Neural crest cell (in vitro differentiated cells): ENCODE measurements at places on chromosomes 1 and 21. TPM values are rescaled to one million over a fixed set of nuclear protein-coding genes. Genes with fewer than 3 reads are reported as not detected.

DNA sequence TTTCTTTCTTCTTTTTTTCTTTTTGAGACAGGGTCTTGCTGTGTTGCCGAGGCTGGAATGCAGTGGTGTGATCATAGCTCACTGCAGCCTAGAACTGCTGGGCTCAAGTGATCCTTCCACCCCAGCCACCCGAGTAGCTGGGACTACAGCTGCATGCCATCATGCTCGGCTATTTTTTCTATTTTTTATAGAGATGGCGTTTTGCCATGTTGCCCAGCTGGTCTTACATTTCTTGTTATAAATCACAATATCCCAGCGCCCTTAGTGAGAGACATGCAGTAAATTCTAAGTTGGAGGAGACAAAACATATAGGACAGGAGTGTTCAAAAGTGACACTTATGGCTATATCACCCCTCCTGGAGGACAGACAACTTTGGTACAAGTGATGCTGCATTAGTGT lies 31.3 kb upstream of the ACTN2 start:
- H3K4me3 ChIP-seq: no peak overlapping the region
- no peak overlapping the region for H3K27ac ChIP-seq
- H3K27me3 ChIP-seq: peaks cover 3% of the 10 kb centered on the region
- H3K36me3 ChIP-seq: no peaks in the 10 kb centered on the region
- H3K4me1 ChIP-seq: no peaks in the 10 kb centered on the region
- no peak for DNase-seq

The PLPP3 gene
- total RNA-seq: 21.2 and 24.7 TPM in 2 replicates

DNA sequence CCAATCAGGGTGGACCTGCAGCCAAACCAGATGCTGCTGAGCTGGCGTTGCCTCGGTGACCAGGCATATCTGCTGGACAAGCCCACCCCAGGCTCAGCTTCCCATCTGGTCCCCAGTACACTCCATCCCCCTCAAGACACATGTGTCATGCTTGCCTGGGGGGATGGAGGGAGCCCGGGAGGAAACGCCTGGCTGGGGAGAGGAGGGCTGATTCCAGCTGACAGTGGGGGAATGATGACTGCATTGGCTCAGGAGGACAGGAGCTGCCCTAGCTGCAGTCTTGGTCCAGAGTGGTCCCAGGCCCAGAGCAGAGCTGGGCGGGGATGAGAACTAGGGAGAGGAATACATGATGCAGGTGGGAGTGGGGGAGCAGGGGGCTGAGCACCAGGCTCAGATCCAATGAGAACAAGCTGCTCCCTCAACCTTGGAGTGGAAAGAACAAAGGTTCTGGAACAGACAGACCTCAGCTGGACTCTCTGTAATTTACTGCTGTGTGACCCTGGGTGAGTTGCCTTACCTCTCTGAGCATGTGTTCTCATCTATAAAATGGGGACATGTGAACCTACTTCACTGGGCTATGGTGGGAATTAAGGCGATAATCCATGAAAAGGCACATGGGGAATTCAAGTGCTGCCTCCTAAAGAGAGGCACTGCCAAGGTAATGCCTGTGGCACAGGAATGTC lies 23.1 kb upstream of the ECE1 start:
- H3K4me3 ChIP-seq: no peak overlapping the region
- H3K27me3 ChIP-seq: no peaks in the 10 kb centered on the region
- H3K27ac ChIP-seq: peak overlapping the region; percentile 88
- H3K36me3 ChIP-seq: no peaks in the 10 kb centered on the region
- H3K4me1 ChIP-seq: peaks cover 51% of the 10 kb centered on the region
- DNase-seq: no peak

DNA sequence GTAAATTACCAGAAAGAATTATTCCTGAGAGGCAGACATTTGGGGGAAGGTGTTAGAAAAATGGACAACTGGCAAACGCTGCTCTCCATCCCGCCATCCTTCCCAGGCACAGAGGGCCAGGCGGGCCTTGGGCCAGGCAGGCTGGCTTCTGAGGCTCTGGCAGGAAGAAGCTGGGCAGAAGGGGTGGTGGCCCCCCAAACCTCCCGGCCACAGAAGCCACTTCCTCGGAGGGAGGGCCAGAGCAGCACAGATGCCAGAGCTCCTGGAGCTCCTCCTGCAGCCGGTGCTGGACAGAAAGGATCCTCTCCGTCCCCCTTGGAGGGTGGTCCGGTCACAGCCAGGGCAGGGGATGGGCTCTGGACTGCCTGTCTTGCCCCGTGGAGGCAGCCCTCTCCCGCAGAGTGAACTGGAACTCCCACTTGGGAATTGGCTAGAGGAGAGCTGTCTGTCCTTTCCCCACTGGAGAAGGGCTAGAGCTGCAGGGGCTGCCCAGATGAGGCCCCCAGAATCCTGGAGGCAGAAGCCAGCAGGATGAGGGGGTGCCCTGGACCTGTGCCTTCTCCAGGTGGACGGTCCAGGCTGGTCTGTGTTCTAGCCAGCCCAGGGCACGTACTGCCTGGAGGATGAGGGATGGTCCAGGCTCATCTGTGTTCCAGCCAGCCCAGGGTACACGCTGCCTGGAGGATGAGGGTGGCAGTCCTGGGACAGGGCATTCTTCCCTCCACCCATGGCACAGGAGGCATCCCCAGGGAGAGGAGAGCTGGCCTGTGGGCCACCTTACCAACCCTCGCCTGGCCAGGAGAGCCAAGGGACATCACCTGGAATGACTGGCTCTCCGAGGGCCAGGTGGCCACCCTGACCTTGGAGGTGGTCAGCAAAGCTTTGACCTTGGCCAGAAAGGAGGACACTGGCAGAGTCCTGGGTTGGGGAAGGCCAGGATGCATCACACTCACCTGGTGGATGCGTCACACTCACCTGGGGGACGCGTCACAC lies 47.4 kb upstream of the ACTRT2 start:
- no peak overlapping the region for H3K4me3 ChIP-seq
- no peaks in the 10 kb centered on the region for H3K36me3 ChIP-seq
- no peaks in the 10 kb centered on the region for H3K27me3 ChIP-seq
- H3K27ac ChIP-seq: no peak overlapping the region

- no peak for DNase-seq
- H3K27me3 ChIP-seq: no peaks in the 10 kb centered on the region
- H3K36me3 ChIP-seq: no peaks in the 10 kb centered on the region
- H3K27ac ChIP-seq: no peak overlapping the region
- H3K4me1 ChIP-seq: no peaks in the 10 kb centered on the region
- H3K4me3 ChIP-seq: no peak overlapping the region
Observed at GRCh38 chr1:199205740-199206441, 567.1 kb downstream of the PTPRC start.

DNA sequence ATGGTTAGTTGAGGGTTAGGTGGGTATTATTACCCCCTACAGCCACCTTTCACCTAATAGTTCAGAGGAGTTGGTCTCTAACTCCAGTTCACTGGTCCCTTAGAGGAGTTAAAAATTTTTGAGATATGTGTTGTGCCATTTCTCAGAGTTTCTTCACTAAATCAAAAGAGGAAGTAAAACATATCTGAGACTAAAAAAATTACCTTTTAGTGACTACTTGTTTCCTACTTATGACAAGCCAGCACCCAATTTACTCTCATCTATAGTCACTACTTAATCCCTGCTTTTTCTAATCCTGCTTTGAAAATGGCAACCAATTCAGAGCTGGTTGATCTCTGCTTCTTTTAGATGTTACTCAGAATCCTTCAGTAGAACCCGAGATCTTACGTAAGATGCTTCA lies 1316.8 kb upstream of the B3GALT2 start:
- H3K36me3 ChIP-seq: no peaks in the 10 kb centered on the region
- no peaks in the 10 kb centered on the region for H3K27me3 ChIP-seq
- no peak overlapping the region for H3K4me3 ChIP-seq
- no peaks in the 10 kb centered on the region for H3K4me1 ChIP-seq

The C1orf87 gene
- not detected in 2 replicates for total RNA-seq

DNA sequence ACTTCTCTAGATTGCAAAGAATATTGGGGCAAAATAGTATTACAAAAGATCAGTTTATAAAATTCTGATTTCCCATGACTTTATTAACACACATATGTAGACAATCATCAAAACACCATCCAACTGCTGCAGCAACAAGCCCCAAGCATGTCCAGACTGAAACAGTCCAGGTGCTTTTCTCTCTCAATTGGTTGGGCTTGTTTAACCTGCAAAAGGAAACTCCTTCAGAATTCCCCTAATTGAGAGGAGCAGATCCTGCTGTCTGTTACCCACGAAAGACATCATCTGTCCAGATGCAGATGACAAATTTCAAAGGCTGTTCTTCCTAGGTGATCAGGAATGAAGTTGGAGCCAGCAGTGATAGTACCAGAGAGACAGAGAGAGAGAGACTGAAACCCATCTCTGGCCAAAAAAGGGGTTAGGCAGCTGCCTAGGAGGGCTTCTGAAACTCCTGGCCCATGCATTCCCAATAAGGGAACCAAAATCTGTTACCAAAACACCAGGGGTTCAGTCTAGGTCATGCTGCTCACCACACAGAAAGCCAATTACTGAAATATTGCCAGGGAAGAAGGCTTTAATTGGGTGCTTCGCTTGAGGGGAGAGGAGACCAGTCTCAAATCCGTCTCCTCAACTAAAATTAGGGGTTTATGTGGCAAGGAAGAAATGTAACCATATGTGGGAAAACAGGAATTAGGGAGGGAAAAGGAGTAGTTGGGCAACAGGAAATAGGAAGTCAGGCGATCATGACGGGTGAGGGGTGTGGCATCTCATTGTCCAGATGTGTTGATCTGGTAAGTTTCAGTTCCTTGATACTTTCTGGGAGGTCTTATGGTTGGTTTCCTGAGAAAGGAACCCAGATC lies 34.7 kb upstream of the RGL1 start:
- H3K36me3 ChIP-seq: peaks cover 33% of the 10 kb centered on the region
- no peak overlapping the region for H3K27ac ChIP-seq
- no peak overlapping the region for H3K4me3 ChIP-seq
- no peak for DNase-seq
- H3K4me1 ChIP-seq: no peaks in the 10 kb centered on the region

DNA sequence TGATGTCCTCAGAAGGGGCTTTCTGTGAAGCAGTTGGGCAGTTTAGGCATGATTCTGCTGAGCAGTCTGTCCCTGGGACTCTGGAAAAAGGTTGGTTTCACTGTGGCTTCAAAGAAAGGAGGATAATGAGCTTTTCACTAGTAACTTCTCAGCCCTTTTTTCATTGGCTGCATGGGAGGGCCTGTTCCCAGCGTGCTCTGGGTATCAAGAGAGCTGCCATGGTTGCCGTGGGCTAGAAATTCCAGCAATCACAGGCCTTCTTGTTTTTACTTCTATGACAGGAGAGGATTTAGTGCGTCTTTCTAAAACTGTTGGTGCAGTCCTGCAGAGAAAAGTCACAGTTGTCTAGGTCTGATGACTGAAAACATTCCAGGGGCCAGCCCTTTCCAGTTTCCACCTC lies 7.2 kb downstream of the SZRD1 start:
- no peaks in the 10 kb centered on the region for H3K36me3 ChIP-seq
- H3K4me3 ChIP-seq: peak overlapping the region; percentile 52
- DNase-seq: no peak
- no peak overlapping the region for H3K27ac ChIP-seq

GRCh38 chr21:40905251-40905650 lies 58.3 kb upstream of the DSCAM start:
- H3K27me3 ChIP-seq: no peaks in the 10 kb centered on the region
- H3K27ac ChIP-seq: no peak overlapping the region
- no peak overlapping the region for H3K4me3 ChIP-seq
- no peaks in the 10 kb centered on the region for H3K4me1 ChIP-seq
- no peak for DNase-seq

GRCh38 chr21:35227786-35228185 lies 178.7 kb upstream of the RUNX1 start:
- no peaks in the 10 kb centered on the region for H3K27me3 ChIP-seq
- H3K27ac ChIP-seq: no peak overlapping the region
- no peak overlapping the region for H3K4me3 ChIP-seq
- H3K36me3 ChIP-seq: no peaks in the 10 kb centered on the region
- H3K4me1 ChIP-seq: peaks cover 34% of the 10 kb centered on the region
- no peak for DNase-seq

- H3K27ac ChIP-seq: peak overlapping the region; percentile 90
- DNase-seq: no peak
- peaks cover 22% of the 10 kb centered on the region for H3K4me1 ChIP-seq
- no peaks in the 10 kb centered on the region for H3K27me3 ChIP-seq
Observed at GRCh38 chr1:226814751-226815537, 55.5 kb upstream of the PSEN2 start.

GRCh38 chr21:42285569-42286245 lies 29.5 kb downstream of the TFF3 start:
- no peaks in the 10 kb centered on the region for H3K4me1 ChIP-seq
- H3K27me3 ChIP-seq: no peaks in the 10 kb centered on the region
- H3K36me3 ChIP-seq: peaks cover 3% of the 10 kb centered on the region
- DNase-seq: no peak
- H3K27ac ChIP-seq: no peak overlapping the region
- no peak overlapping the region for H3K4me3 ChIP-seq

DNA sequence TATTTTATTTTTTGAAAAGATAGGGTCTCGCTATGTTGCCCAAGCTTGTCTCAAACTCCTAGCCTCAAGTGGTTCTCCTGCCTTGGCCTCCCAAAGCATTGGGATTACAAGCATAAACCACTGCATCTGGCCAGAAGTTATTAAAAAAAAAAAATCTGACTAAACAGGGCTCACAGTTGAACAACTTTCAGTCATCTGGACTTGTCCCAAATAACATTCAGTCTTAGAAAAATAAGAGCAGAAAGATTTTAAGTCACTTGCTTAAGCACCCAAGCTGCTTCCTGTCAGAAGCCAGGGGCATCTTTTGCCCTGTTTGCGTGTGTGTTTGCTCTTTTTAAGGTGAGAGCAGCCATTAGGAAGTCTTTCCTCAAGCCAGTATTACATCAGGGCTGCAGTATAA lies 286.8 kb downstream of the LMO4 start:
- H3K4me3 ChIP-seq: no peak overlapping the region
- no peaks in the 10 kb centered on the region for H3K4me1 ChIP-seq
- H3K36me3 ChIP-seq: peaks cover 2% of the 10 kb centered on the region
- no peak overlapping the region for H3K27ac ChIP-seq

The DNASE2B gene
- not detected in 2 replicates for total RNA-seq

- H3K36me3 ChIP-seq: no peaks in the 10 kb centered on the region
- peak; percentile 87 for DNase-seq
- no peak overlapping the region for H3K27ac ChIP-seq
- H3K27me3 ChIP-seq: peaks cover 9% of the 10 kb centered on the region
Observed at GRCh38 chr1:40668769-40669525, 3.5 kb upstream of the RIMS3 start.

The FAM110D gene
- total RNA-seq: 1.0 and 1.2 TPM in 2 replicates

The LRRN2 gene
- total RNA-seq: 4.5 and 5.0 TPM in 2 replicates
